ENCODE measurements at places on chromosomes 7 and 10.

DNA sequence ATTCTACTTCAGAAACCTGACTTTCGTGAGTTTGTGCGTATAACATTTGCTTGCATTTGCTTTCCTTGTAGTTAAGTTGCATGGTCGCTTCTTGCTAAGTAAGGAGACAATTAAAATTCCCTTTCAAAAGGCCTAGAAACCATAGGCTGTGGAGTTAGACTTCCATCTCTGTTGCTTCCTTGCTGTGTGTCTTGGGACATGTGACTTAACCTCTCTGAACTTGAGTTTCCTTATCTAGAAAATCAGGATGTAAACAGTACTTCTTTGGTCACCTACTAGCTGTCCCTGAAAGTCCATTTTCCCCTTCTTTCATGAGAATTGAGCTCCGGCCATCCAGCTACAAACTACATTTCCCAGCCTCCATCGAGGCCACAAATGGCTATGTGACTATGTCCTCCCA lies 89.2 kb downstream of the ITIH5 start:
- no peak for DNase-seq

- DNase-seq, result no peak
Measured at GRCh38 chr10:129123428-129123827, 343.6 kb upstream of the MGMT start.

GRCh38 chr7:118502235-118502634 lies 277.7 kb downstream of the ANKRD7 start:
- DNase-seq, result no peak

DNA sequence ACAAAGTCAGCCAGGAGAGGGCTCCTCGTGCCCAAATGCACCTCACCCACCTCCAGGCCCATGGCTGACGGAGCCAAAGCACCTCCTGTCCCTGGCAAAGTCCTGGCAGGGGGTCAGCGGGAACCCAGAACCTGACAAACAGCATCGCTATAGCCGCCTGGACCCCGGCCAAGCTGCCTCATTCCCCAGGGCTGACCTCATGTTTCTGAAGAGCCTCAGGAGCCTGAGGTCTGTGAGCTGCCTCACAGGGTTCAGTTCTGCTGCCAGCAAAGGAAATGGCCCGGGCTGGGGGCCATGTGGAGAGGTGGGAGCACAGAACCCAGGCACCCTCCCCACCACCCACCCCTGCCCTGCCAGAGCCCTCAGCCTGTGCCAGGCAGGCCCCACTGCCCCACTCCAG lies 4.2 kb upstream of the NANOS1 start:
- no peak for DNase-seq

- no peak for DNase-seq
Measured at GRCh38 chr7:138749960-138750359, 47.8 kb upstream of the TMEM213 start.

DNA sequence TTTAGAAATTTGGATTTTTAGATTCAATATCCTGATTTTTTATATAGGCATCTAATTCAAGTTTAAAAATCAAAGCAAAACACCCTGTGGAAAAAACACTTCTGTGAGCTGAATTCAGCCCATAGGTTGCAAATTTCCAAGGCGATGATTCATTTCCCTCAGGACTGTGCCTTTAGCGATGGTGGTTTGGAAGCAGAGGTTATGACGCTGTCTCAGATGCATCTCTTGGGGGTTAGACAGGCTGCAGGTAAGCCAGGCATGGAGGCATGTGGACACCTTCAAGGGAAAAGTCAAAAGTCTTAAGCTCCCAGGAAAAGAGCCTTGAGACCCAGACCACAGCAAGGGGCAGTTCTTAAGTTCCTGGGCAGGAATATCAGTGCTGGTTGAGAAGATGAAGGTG lies 9.5 kb upstream of the FRA10AC1 start:
- DNase-seq, result no peak

GRCh38 chr10:133123746-133124356 lies 36.1 kb downstream of the ADGRA1 start:
- no peak for DNase-seq

DNA sequence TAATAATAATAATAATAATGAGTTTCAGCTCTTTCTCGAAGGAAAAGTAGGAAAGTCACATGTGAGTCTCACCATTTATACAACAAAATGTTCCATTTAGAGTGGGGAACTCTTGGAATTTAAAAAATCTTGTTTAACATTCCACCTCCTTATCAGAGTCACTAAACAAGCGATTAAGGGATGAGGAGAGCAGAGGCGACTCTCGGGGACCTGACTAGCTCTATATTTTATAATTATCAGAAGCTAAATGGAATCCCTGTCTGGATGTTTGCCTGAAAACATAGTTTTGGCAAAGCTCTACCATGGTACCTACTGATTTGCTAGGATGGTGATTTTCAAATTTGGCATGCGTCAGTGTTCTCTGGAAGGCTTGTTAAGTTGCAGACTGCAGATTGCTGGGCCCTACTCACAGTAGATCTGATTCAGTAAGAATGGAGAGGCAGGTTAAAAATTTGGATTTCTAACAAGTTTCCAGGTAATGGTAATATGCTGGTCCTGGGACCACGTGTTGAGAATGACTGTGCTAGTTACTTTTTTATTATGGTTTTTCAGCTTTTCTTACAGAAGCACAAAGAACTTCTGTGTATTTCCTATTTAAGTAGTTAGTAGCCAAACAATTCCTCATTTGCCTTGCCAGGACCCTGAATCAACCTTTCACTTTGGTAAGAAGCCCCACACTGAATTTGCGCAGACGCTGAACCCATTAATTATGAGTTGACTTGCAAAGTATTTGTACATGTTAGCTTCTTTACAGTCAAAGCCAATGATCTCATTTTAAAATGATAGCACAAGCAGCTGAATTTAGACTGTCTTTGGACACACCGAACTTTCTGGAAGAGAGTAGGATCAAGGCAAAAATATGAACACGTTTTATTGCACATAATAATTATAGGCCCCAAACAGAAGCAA lies 39.5 kb downstream of the CPED1 start:
- no peak for DNase-seq
